ENCODE measurements at places on chromosomes 12 and 14.

GRCh38 chr12:34298176-34298970, 276.1 kb downstream of the ALG10 start:
- DNase-seq, result no peak

GRCh38 chr14:40447017-40447416, 1014.8 kb upstream of the FBXO33 start:
- DNase-seq, result no peak

- DNase-seq, result no peak
Measured at GRCh38 chr14:47270715-47271114, 404.7 kb downstream of the MDGA2 start.

DNA sequence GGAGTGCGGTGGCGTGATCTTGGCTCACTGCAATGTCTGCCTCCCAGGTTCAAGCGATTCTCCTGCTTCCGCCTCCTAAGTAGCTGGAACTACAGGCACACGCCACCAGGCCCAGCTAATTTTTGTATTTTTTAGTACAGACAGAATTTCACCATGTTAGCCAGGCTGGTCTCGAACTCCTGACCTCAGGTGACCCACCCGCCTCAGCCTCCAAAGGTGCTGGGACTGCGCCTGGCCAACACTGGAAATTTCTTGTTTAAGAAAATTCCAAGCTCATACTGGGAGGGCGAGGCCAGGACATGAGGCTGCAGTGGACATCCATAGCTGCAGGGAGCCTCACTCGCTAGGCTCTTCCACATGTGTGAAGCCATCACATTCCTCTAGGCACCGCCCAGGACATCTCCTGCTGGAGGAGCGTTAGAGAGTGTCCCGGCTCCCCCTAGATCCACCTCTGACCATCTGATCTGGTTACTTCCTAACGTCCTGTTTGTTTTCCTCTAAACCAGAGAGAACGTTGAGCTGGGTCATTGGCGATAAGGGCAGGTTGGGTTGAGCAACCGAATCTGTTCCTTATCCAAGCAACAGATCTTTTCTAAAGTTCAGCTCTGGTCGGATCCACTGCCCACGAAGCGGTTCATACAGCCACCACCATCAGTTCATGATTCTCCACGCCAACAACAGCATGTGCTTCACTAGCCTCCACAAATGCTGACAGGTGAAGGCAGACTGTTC, 108.2 kb upstream of the MED13L start:
- DNase-seq, result no peak

DNA sequence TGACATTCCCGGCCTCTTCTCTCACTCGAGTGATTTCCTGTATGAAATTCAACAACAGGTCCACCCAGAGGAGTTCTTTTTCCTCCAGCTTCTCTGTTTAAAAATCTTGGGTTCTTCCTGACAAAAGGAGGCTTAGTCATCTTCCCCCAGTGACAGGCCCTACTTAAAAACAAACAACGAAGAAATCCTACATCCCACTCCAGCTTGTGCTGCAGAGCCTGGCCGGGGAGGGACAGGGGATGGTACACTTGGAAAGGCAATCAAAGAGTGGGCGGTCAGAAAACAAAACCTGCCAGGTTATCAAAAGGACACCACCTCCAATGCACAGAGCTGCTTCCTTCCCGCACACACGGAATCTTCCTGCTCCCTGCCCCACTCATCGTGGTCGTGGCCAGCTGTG, 101.3 kb downstream of the CACNA1C start:
- no peak for DNase-seq

GRCh38 chr14:76273346-76273745, 102.6 kb upstream of the ESRRB start:
- DNase-seq, result no peak

DNA sequence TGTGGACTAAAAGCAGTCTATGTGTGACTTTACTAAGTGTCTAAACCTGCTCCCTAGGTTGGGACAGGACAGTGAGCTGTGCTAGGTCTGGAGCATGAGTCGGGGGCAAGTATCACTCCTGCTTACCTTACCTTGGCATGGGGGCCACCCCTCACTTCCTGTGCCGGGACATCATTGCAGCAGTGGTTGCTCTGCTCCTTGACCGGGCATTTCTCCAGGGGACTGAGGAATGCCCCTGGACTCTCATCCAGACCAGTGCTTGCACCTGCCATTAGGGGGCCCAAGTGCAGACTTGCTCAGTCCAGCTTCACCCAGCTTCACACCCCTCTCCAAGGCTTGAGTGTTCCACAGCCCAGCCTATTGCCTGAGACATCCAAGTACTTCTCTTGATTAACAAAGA, 84.7 kb upstream of the NELL2 start:
- no peak for DNase-seq

- no peak for DNase-seq
Measured at GRCh38 chr14:63248211-63248610, 44.0 kb downstream of the RHOJ start.

DNA sequence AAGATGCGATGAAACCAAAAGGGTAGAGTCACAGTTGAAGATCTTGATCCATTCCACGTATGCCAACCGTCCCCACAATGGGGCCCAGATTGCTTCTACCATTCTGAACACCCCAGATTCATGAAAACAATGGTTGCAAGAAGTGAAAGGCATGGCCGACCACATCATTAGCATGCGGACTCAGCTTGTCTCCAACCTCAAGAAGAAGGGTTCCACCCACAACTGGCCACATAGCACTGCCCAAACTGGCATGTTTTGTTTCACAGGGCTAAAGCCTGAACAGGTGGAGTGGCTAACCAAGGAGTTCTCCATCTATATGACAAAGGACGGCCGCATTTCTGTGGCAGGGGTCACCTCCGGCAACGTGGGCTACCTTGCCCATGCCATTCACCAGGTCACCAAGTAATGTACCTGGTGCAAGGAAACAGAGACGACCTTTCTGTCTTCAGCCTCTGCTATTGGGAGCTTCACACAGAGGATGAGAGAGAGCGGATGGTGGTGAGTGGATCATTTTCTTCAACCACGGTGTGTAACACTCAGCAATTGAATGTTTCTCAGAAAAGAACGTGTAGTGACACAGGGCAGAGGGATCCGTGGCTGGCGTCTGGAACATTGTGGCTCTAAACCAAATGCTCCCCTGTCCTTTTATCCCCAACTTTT, 26.8 kb upstream of the CLEC2D start:
- no peak for DNase-seq

DNA sequence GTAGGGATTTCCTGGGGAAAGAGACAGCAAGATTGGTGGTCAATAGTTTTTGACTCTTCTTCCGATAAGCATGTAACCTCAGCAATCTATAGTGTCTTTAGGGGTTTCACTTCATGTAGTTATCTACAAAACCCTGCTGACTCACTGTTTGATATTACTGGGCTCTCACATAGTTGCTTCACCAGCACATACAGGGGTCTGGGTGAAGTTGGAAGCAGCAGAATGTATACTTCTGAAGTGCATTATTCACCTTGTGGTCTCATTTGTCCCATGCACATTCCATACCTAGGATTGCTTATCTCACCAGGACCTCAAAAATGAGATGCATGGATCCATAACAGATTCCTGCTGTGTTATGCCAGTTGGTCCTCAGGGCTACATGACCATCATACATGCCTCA, 280.0 kb downstream of the LRIG3 start:
- DNase-seq, result no peak

DNA sequence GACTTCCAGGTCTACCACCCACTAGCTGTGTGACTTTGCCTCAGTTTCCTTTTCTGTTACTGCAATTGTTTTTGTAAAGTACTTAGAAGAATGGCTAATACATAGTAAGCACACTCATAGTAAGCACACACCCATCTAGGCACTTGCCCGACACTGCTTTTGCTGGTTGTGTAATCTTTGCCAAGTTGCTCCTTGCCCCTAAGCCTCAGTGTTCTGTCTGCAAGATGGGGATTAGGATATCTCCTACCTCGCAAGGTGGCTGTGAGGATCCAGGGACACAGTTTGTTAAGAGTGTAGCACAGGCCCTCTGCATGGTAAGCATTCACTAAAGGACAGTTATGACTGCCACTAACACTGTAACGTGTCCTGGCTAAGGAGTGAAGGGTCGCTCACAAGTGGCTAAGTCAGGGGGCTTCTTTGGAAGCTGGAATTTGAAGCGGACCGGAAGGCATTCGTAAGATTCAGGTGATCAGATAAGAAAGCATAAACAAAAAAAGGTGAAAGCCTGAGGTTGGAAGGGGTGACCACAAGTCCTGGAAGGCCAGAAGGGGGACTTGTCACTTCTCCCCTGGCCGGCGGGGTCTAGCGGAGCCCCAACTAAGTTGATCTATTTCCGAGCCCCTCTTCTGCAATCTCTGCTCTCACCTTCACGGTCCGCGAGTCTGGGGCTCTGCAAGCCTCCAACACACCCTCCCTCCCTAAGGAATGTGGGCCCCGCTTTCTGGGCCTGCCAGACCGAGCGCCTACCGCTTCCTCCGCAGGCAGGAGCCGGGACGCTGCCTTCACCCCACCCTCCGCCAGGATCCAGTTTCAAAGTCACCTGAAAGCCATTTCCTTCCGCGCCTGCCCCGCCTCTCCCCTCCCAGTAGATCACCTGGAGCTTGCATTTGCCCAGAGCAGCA, 1.5 kb upstream of the PLEKHG3 start:
- no peak for DNase-seq

DNA sequence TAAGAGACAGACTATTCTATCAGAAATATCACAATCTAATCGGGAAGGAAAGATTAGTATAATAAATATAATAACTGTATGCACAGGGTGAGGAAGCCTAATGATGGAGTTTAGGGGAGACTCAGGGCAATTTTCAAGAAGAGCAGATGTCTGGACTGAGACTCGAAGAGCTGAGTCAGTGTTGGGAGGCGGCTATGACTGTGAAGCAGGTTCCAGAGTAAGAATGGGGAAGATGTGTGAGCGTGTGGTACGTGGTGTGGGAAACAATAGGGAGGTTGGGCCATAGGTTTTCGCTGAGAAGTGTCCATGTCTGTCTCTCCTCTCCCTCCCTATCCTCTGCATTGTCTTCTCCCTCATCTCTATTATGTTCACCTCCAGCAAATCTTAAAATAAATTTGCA, 85.6 kb downstream of the LMO3 start:
- no peak for DNase-seq

- no peak for DNase-seq
Measured at GRCh38 chr14:69695322-69696203, 71.4 kb upstream of the SRSF5 start.

GRCh38 chr14:36027354-36027753, 149.2 kb downstream of the PTCSC3 start:
- DNase-seq, result no peak

DNA sequence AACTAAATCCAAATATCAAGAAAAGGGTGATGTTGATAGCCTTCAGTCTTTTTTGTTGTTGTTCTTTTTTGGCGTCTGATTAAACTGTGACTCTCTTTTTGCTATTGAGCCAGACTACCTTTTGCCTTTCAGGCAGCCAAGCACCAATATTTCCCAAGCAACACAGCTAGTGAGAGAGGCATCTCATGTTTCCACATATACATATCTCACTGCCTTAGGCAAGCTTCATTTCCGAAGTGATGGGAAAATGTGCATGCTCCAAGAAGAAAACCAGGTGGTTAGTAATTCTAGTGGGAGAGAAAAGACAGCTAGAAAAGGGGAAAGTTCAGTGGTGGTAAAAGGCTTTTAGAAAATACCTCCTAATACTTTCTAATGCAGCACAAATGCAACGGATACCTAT, 277.7 kb downstream of the TMTC2 start:
- no peak for DNase-seq

DNA sequence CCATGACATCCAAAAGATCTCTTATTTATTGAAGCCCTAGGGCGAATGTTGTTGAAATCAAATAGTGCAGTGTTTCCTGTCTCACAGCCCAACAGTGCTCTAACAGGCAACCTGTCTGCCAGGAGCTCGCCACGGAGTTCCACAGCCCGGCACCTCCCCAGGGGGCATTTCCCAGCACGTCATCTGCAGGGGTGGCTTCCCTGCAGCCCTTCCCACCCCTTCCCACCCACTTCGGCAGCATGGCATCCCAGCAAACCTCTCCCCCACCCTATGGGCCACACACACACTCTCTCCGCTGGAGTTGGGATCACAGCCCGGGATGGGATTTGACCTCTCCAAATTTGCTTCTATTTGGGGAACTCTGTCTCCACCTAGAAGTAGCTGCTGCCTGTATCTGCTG, 62.7 kb upstream of the C14orf180 start:
- DNase-seq, result no peak

- no peak for DNase-seq
Measured at GRCh38 chr12:14190694-14191093, 174.8 kb upstream of the ATF7IP start.

- no peak for DNase-seq
Measured at GRCh38 chr12:109566424-109566823, 6.9 kb downstream of the MMAB start.

DNA sequence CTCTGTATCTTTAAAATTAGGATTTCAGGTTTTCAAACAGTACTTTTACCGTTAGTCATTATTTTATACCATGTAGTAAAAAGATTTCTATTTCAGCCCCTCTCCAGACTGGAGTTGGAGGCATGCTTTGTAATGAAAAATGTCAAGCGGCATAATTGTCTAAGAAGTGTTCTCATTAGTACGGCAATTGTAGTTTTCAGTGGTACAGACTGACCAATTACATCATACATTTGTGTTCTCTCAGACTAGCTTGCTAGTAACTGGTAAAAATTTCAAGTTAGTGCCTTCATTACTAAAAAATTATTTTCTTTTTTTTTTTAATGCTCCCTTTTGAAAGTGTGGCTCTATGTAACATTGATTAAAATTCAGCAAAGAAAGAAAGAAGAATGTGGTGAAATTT, 4.5 kb downstream of the USP30 start:
- no peak for DNase-seq

- DNase-seq, result no peak
Measured at GRCh38 chr12:11922361-11922760, 148.4 kb upstream of the BCL2L14 start.

DNA sequence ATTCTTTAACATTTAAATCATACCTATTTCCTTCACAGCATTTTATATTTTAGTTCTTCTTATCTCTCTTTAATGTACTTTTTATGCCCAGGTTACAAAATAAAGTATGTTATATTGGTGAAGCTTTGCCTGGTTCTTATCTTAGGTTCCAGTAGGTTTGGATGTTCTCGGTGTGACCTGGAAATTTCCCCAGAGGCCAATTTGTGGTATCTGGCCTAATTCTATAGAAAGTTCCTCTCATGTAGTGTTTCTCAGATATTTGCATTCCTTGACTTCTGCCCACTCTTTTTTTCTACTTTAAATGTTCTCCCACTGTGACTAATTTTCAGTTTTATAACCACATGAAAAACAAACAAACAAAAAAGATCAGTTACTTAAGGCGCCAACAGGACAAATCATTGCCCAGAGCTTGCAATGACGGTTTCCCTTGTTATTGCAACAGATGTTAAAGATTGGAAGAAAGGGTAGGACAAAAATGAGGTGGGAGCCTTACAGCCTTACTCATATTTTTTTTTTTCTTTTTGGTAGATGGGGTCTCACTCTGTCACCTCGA, 41.2 kb upstream of the PPM1H start:
- no peak for DNase-seq

DNA sequence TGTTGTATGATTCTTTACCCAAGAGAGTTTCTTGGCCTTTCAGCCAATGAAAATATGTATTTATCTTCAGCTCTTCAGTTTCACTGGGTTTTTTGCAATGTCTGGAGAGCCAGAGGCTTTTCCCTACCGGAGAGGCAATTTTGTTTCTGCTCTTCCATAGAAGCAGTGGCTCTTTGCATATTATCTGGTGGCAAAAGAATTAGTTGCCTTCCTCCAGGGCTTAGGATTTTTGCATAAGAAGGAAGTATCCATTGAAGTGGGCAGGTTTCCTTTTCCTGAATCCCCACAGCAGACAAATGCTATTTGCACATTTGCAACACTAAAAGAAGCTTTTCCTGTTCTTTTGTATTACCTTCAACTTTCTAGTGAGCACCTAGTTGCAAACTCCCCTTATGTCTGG, 75.2 kb downstream of the NTS start:
- no peak for DNase-seq

Measured in cortex of kidney (tissue), 1 donor.